ENCODE measurements at places on chromosomes 2 and 18.

DNA sequence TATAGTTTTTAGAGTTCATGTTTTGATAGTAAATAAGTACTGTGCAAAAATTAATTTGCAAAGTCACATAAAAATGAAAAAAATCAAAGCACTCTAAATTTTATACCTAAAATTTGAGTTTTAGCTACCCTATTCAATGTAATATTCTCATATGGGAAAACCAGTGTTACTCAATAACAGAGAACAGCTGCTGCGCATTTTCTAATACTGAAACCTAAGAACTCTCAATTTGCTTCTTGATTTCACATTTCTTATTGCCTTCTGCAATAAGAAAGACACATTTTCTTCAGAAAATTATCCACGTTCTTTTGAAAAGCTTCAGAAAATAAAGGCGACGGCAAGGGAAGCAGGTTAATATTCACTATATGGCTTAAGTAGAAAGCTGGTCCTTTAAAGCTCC lies 199.1 kb upstream of the CCDC150 start:
- no peak for DNase-seq

DNA sequence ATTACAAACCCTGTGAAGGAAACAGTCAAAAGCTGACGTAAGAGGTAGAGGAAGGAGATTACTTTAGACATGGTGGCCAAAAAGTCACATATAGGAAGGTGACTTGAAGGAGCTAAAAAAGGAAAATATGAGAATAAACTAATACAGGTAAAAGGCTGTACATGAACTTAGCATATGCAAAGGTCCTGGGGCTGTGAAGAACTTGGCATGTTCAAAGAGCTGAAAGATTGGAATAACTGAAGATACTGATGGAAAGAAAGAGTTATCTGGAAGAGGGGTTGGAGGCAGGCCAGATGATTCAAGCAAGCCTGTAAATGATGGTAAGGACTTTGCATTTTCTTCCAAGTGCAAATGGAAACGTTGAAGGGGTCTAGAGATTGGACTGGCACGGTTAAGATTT lies 13.2 kb downstream of the IL36A start:
- no peak for DNase-seq

- no peak for DNase-seq
These were observed 3.2 kb downstream of the CNNM3 start for GRCh38 chr2:96819128-96819875.

- DNase-seq: no peak
These were observed 113.5 kb downstream of the CCDC178 start for GRCh38 chr18:33326975-33327374.

DNA sequence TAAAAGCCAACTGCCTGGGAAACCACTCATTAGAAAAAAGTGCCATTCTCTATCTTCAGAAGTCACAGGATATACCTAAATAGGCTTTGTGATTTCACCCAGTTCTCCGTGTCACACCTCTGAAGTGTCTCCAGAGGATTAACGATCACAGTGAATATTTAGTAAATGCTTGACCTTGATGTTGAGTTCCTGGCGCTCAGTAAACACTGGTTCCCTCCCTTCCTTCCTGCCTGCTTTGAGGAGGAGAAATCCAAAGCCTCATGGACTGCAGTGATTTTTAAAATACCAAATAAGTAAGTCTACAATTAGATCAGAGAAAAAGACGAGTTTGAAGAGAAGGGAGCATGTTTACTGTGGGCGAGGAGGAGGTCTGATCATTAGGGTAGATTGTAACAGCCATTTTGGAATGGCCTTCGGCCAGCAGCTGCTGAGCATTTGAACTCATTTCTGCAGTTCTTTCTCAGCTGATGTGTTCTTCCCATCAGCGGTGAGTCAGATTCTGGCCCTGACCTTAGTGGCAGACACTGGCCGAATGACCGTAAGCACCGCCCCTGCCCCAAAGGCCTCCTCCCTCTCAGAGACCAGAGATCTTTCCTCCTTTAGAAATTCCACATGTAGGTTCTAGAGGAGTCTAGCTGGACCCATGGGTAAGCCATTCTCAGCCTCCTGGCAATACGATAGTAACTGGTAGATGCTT lies 62.1 kb upstream of the SLC16A14 start:
- no peak for DNase-seq

- DNase-seq: no peak
These were observed 64.7 kb downstream of the DGKD start for GRCh38 chr2:233418761-233419546.

- DNase-seq: no peak
These were observed 336.3 kb upstream of the NRXN1 start for GRCh38 chr2:51368250-51368649.

DNA sequence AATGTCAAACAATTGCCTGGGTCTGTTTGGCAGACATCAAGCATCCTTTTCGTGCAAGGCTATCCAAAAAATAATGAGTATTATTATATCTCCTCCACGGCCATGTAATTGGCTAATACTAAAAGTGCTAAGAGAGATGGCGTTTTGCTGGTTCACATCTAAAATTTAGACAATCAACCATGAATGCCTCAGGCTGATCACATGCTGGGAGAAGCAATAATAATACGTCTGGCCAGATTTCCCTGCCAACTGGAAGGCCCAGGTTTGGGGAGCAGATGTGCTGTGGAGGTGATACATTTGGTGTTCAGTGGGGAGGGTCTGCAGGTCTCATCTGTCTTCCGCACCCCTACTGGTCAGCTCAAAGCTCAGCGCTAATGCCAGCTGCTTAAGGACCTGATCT lies 60.3 kb upstream of the CREB1 start:
- DNase-seq: no peak

DNA sequence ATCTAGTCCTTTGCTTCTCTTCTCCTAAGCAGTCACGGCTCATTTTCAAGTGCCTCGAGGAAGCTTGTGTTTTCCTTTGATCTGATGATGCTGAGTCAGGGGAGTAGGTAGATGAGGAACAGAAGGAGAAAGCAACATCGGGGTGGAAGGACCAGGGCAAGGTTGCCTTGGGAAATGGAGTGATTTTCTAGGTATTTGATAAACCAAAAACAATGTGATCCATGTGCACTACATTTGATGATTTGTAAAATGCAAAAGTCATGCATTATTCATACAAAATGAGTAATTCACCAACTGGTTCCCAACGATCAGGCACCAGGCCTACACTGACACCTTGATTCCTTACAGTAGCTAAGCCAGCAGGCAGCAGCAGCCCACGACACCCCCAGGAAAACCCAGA lies 205.3 kb downstream of the ANAPC1 start:
- DNase-seq: no peak

DNA sequence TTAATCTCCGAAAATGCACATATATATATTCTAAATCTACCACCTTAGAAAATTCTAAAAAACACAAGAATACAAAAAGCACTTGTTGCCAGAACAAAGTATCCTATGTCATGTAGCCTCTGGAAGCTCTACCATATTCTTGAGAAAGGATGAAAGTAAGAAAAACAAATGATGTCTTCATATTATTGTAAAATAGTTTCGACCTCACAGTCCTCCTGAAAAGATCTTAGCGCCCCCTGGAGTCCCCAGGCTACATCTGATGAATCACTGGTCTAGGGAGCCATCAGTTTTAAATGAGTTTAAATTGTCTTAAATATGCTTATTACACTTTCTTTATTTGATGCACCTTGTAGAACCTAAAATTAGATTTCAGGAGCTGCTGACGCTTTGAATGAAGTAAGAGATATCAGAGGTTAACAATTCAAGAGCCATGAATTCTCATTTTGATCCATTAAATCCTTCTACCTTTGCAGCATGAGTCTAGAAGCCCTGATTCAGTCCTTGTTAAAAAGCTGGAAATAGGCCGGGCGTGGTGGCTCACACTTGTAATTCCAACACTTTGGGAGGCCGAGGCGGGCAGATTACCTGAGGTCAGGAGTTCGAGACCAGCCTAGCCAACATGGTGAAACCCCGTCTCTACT lies 138.8 kb downstream of the MCFD2 start:
- DNase-seq: no peak

DNA sequence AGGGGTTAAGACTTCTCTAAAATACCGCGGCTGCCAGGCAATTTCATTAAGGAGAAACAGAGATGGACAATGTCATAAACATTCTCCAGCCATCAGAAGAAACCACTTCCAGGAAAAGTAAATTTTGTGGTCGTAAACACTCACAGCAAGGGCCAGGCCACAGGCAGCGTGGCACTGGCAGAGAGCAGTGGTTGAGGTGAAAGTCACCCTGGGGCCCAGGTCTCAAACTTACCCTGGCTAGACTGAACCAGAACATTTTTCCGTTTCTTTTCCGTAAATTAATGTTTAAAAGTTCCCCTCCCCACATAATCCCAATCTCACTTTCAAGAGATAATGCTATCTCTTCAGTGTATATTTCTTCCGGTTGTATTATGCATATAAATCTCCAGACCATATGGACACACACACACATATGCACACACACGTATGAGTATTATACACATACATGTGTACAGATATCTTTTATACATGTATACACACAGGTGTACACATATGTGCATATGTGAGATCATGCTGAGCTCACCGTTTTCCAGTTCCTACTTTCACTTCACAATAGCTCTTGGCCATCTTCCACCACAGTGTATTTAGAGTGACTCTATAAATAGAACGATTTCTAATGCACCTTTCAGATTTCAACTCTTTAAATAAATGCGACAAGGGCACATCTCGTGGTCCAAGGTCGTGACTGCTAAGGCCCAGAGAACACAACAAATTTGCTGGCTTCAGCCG lies 90.1 kb downstream of the MALT1 start:
- no peak for DNase-seq

- no peak for DNase-seq
These were observed 82.8 kb downstream of the TMEM18 start for GRCh38 chr2:594297-594949.

DNA sequence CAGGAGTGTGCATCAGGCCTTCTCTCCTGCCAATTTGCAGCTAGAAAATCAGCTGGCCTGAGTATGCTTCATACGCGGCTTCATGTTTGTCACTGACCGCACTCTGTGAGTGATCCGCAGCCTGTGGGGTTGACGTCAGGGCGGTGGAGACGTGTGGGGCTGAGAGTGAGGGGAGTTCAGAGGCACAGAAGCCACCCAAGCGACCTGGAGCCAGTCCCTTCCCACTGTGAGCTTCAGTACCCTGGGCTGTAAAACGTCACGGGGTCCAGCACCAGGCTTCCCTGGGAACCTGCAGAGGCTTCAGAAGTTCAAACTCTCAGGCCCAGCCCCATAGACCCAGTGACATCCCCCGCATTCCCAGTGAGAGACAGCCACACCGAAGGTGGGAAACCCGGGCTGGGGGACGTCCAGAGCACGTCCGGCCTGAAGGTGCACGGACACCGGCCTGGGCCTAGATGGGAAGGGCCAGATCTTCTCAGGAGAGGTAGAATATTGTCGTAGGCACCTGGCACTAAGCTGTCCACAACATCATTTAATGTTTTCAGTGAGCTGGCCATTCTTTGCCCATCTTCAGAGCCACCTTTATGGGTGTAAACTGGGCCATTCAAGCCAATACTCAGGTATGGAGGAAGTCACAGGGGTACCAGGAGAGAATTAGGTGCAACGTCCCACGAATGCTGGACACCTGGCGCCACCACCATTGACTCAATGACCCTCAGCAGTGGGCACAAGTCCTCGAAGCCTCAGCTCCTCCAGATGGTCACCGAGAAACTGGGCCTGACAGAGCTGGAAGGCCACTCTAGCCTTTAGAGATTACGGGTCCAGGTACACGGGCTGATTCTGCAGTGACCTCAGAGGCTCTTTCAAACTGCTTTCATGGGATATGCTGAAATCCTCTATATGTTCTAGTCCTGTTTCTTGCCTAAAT lies 235.6 kb upstream of the MYT1L start:
- no peak for DNase-seq

- no peak for DNase-seq
These were observed 298.7 kb downstream of the GALNT13 start for GRCh38 chr2:154170400-154170799.

GRCh38 chr2:112829961-112830681 lies 6.5 kb downstream of the IL1B start:
- DNase-seq: no peak

- DNase-seq: no peak
These were observed 184.8 kb upstream of the SP5 start for GRCh38 chr2:170530284-170530745.

DNA sequence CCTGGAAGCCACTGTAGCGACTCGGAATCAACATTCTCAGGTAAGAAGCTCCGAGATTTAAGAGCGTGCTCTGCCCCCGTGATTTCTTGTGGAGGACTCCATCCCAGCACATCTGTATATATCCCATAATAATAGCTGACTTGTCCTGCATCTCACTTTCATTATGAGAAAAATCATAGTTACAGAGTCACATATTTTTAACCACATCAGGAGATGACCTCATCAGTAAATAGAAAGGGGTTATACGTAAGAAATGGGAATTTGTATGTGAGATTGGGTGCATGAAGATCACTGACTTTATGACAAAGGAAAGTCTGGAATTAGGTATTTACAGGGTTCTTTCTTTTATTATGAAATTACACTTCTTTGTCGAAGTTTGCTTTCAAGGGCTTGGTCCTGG lies 16.4 kb upstream of the TMEM18 start:
- DNase-seq: no peak

GRCh38 chr2:67169417-67170140 lies 227.6 kb upstream of the ETAA1 start:
- no peak for DNase-seq

- no peak for DNase-seq
These were observed 27.6 kb upstream of the IL1R1 start for GRCh38 chr2:102114851-102115497.

DNA sequence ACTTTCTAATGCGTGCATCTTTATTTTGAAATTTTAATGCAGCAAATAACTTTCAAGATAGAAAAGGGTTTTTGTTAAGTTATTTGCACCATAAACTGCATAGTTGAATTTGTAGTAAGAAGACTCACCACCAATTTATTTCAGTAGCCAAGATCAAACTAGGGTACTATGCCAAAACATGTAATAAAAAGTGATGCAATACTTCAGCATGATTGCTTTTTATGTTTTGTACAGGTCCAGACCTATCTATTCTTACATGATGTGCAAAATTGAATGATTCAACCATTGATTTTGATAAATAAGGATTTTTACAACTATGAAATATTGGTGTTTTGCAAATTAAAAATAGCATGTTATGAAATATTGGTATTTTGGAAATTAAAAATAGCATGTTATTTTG lies 26.7 kb downstream of the AGPS start:
- DNase-seq: no peak

DNA sequence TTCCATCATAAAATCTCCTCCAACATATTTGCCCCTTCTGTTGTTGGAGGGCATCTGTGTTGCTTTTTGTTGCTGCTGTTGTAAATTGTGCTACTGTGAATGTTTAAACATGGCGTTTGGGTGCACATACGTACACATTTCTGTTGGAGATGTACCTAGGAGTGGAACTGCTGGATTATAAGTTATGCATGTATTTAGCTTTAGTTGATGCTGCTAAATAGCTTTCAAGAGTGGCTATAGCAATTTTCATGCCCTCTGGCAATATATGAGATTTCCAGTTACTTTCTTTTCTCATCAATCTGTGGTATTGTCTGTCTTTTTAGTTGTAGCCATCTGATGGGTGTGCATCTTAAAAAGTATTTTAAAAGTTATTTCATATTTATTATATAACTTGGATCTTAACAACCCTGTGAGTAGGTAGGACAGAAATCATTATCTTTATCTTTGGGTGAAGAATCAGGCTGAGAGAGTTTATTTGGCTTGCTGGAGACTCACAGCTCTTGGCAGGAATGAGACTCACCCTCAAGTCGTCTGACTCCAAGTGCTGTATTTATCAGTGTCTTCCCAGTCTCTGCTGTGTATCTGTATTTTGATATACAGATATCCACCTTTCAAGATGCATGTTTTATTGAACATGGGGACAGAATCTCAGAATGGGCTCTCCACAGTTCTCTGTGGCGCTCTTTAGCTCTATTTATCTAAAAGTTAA lies 16.9 kb downstream of the ZNF236 start:
- DNase-seq: no peak

All from C1 segment of cervical spinal cord (tissue), 14 donors.